ENCODE measurements at places on chromosomes 1 and 21. TPM values are rescaled to one million over a fixed set of nuclear protein-coding genes. Genes with fewer than 3 reads are reported as not detected.

GRCh38 chr1:111988743-111989453, 570 bp downstream of the KCND3 start:
- peak overlapping the region; percentile 44 for H3K27ac ChIP-seq
- H3K27me3 ChIP-seq = no peaks in the 10 kb centered on the region
- H3K36me3 ChIP-seq = no peaks in the 10 kb centered on the region
- H3K4me1 ChIP-seq = peaks cover 15% of the 10 kb centered on the region
- H3K4me3 ChIP-seq = peak overlapping the region; percentile 43
- no peak for DNase-seq

- no peaks in the 10 kb centered on the region for H3K27me3 ChIP-seq
- no peaks in the 10 kb centered on the region for H3K4me1 ChIP-seq
- no peak for DNase-seq
- H3K27ac ChIP-seq = no peak overlapping the region
Measured at GRCh38 chr21:16522548-16522947, 792.8 kb downstream of the USP25 start.

DNA sequence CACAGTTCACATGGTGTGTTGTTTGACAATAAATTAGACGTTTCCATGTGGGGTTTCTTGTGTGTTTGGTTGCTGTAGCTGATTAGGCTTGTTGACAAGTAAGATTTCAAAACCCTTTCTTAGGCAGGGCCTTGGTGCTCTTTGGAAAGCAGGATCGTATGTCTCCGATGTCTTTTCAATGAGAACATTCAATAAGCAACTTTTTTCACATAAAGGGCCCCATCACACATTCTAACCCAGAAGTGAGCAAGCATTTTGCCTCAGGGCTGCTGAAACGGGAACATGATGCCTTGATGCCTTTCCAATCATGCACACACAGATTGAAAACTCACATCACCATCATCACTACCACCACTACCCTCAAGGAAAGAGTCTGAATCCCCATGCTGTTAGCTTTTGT, 33.1 kb downstream of the LPAR3 start:
- no peaks in the 10 kb centered on the region for H3K36me3 ChIP-seq
- DNase-seq = no peak
- no peak overlapping the region for H3K4me3 ChIP-seq
- H3K27me3 ChIP-seq = no peaks in the 10 kb centered on the region

DNA sequence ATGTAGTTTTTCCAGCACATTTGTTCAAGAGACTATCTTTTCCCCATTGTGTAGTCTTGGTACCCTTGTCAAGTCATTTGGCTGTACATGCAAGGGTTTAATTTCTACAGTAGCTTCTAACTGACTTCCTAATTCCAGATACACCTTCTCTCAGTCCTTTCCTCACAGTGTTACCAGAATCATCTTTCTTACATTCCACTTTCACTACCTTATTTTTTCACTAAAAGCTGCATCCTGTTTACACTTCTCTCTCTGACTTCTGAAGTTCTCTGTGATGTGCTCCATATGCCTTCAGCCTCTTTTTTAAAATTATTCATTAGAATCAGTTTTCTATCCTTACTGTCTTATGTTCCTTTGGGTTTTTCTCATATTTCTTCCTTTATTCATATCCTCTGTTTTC, 57.1 kb upstream of the RWDD3 start:
- H3K27ac ChIP-seq = no peak overlapping the region
- H3K4me1 ChIP-seq = no peaks in the 10 kb centered on the region
- H3K4me3 ChIP-seq = no peak overlapping the region
- no peak for DNase-seq
- no peaks in the 10 kb centered on the region for H3K36me3 ChIP-seq

- H3K36me3 ChIP-seq = no peaks in the 10 kb centered on the region
- no peak overlapping the region for H3K4me3 ChIP-seq
- no peaks in the 10 kb centered on the region for H3K27me3 ChIP-seq
- no peak for DNase-seq
- no peak overlapping the region for H3K27ac ChIP-seq
- no peaks in the 10 kb centered on the region for H3K4me1 ChIP-seq
Measured at GRCh38 chr1:3270403-3271245, 183.8 kb upstream of the ARHGEF16 start.

DNA sequence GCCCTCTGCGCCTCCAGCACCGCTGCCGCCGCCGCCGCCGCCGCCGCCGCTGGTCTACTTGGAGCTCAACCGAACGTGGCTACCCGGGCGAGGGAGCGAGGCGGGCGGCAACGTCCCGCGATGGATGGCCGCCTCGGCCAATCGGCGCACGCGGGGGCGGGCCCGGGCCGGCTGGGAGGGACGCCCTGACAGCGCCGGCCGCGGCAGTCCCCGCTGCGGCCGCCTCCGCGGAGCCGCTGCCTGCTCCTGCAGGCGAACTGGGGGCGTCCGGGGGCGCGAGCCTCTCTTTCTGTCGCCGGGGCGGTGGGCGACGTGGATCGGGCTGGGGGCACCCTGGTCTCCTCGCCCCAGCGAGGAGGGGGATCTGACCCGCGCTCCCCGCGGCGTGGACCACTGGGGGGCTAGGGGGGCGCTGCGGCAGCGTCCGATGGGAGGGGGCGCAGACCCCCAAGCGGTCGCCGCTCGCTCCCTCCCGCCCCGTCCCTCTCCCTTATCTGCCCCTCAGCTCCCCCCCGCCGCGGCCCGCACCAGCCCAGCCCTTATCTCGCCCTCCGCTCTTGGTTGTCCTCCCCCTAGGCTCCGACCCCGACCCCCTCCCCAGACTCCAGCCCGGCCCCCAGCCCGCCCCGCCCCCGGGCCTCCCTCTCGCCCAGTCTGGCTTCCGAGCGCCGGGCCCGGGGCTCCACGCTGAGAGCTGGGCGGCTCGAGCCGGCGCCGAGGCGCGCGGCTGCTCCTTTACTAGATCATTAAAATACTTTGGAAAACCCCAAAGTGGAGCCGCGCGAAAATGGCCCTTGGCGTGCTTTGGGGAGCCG, at the start of gene SSBP3:
SSBP3 (minus strand) TSS at position 56 of the 815 bp plus-strand sequence.
- H3K4me3 ChIP-seq = peak within 1 kb of the TSS; percentile 57
- peak; percentile 89 for DNase-seq
- peak within 1 kb of the TSS; percentile 96 for H3K27ac ChIP-seq
- peaks cover 9% of the 10 kb centered on the region for H3K4me1 ChIP-seq

GRCh38 chr21:26115305-26115704, 55.3 kb downstream of the APP start:
- peaks cover 16% of the 10 kb centered on the region for H3K4me1 ChIP-seq
- no peak overlapping the region for H3K4me3 ChIP-seq
- no peak for DNase-seq
- H3K27ac ChIP-seq = peak overlapping the region; percentile 47

DNA sequence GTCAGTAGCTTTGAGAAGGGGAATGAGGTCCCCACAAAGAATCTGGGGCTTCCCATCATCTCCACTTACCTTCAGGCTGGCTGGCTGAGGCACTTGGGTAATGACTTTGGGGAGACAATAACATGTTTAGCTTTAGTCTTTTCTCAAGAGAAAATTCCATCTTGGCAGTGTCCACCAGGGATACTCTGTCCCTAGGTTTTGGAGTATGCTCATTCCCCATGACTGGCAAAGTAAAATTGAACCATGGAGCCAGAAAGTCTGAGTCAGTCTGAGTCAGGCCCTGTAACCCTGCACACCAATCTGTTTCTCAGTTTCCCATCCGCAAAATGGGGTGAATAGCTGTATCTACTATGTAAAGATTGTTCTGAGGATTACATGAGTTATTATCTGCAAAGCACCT, 28.2 kb downstream of the RUNX1 start:
- H3K4me3 ChIP-seq = no peak overlapping the region
- no peak overlapping the region for H3K27ac ChIP-seq
- H3K4me1 ChIP-seq = no peaks in the 10 kb centered on the region
- H3K36me3 ChIP-seq = no peaks in the 10 kb centered on the region
- H3K27me3 ChIP-seq = no peaks in the 10 kb centered on the region

- no peak for DNase-seq
- H3K36me3 ChIP-seq = no peaks in the 10 kb centered on the region
- no peaks in the 10 kb centered on the region for H3K27me3 ChIP-seq
- H3K4me3 ChIP-seq = no peak overlapping the region
Measured at GRCh38 chr1:168892931-168893330, 163.9 kb upstream of the DPT start.

DNA sequence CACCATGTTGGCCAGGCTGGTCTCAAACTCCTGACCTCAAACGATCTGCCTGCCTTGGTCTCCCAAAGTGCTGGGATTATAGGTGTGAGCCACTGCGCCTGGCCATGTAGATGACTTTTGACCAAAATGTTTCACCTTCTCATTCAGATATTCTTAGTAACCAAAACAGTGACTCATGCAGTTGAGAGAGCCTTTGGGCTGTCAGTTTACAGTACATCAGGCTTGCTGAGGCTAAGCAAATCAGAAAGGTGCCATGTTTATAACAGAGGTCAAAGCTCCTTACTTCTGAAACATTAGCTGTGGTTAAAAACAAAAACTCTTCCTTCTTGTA, 21.0 kb downstream of the CNIH4 start:
- no peaks in the 10 kb centered on the region for H3K27me3 ChIP-seq
- no peaks in the 10 kb centered on the region for H3K4me1 ChIP-seq
- H3K4me3 ChIP-seq = no peak overlapping the region
- H3K36me3 ChIP-seq = no peaks in the 10 kb centered on the region
- no peak for DNase-seq

DNA sequence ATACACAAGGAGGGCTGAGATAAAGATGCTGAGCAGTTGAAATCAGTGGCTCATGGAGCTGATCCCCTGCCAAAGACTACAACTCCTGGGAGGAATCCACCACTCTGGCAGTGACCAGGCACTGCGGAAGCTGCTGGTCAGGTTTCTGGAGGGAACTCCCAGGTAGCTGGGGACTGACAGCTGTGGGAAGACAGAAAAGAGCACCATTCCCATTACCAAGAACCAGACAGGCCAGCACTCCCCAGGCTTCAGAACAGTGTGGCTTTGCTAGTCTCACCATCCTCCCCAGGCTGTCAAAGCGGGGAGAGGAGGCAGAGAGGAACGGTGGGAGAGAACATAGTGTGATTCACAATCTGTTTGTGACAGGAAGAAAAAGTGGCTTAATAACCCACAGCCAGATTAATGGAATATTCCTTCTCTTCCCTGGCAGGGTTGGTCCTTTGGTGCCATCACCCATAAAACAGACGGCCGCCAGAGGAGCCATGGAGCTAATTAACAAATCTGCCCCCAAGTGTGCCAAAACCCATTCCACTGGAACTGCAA, 92.1 kb downstream of the MAB21L3 start:
- no peak for DNase-seq
- no peaks in the 10 kb centered on the region for H3K36me3 ChIP-seq
- H3K27ac ChIP-seq = no peak overlapping the region
- H3K4me3 ChIP-seq = no peak overlapping the region

DNA sequence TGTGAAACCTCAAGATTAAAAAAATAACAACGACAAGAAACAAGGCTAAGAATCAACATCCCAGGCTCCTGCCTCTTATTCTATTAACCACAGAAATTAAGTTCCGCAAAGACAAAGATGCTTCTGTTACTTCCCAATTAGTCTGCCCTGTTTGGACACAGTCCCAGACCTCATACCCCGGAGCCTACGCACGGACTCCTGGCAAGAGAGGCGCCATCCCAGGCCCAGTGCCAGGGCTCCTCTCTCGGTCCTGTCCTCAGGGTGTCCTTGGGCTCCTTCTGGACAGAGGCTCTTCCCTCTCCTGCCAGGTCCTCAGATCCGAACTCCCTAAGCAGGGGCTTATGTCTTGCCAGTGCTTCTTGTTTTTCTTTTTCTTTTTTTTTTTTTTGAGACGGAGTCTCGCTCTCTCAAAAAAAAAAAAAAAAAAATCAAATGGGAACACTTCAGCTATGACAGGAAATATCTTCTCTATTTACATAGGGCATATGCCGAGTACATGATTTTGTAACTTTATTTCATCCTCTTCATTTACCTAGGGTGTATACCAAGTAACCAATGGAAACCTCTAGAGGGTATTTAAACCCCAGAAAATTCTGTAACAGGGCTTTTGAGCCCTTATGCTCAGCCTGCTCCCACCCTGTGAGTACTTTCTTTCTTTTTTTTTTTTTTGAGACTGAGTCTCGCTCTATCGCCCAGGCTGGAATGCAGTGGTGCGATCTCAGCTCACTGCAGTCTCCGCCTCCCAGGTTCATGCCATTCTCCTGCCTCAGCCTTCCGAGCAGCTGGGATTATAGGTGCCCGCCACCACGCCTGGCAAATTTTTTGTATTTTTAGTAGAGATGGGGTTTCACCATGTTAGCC, 11.7 kb upstream of the ENO1 start:
- H3K27ac ChIP-seq = peak overlapping the region; percentile 34
- H3K27me3 ChIP-seq = no peaks in the 10 kb centered on the region
- H3K36me3 ChIP-seq = no peaks in the 10 kb centered on the region
- DNase-seq = peak; percentile 70
- H3K4me1 ChIP-seq = no peaks in the 10 kb centered on the region
- peak overlapping the region; percentile 8 for H3K4me3 ChIP-seq

- H3K27ac ChIP-seq = no peak overlapping the region
- DNase-seq = no peak
- H3K4me1 ChIP-seq = no peaks in the 10 kb centered on the region
Measured at GRCh38 chr1:10555635-10556429, 81.1 kb downstream of the PEX14 start.

DNA sequence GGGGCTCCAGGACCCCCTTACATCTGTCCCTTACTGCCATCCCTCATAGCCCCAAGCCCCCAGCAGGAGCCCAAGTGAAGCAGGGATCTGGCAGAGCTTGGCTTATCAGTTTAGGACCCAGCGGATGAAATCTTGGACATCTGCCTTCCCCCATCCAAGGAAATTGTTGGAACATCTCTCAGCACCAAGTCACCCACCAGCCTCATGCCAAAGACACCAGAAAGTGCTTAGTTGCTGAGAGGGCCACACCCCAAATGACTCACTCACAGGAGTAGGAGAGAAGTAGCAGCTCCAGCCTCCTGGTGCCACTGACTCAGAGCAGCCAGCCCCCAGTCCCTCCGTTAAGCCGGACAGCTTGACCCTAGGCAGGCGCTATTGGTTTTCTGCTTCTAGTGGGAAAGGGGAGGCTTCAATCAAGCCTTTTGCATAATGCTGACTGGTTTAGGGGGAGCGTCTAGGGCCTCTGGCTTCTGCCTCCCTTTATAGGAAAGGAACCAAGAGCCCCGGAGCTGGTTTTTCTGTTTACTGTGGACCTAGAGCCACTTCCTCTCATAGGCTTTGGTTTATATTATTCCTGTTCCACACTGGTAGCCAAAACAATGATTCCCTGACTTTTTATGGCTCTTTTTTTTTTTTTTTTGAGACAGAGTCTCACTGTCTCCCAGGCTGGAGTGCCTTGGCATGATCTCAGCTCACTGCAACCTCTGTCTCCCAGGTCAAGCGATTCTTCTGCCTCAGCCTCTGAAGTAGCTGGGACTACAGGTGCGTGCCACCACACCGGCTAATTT, 114.2 kb upstream of the IPO9 start:
- peak; percentile 97 for DNase-seq
- H3K27me3 ChIP-seq = no peaks in the 10 kb centered on the region
- peaks cover 51% of the 10 kb centered on the region for H3K4me1 ChIP-seq
- peak overlapping the region; percentile 96 for H3K27ac ChIP-seq
- H3K4me3 ChIP-seq = no peak overlapping the region

DNA sequence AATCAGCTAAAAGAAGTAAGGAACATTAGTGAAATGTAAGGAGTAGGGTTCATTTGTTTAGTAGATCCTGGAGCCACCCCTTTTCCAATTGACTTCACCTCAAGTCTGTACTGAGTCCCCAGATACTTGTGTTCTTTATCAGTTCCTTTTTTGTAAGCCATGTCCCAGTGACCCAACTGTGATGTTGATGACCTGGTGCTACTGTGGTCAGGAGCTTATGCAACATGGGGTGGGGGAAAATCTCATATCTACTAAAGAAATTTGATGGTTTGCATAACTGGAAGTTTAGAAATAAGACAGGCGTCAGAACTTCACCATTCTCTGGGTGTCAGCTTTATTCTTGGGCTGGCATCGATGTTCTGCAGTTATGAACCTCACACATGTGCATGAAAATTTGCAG, 120.5 kb downstream of the LRRC7 start:
- H3K27ac ChIP-seq = no peak overlapping the region
- H3K4me3 ChIP-seq = no peak overlapping the region
- H3K36me3 ChIP-seq = no peaks in the 10 kb centered on the region
- DNase-seq = no peak

DCDC2B gene
- 0.26 TPM for total RNA-seq

RGS7 gene
- not detected for total RNA-seq

SMPDL3B gene
- total RNA-seq = not detected
